ENCODE measurements at places on chromosomes 5 and 9.

- no peak for DNase-seq
These were observed 2.8 kb upstream of the SLC25A2 start for GRCh38 chr5:141306630-141307029.

GRCh38 chr5:115418788-115419187 lies 122.3 kb upstream of the CCDC112 start:
- DNase-seq, result no peak

GRCh38 chr9:89038382-89039103 lies 47.3 kb downstream of the S1PR3 start:
- DNase-seq, result no peak

DNA sequence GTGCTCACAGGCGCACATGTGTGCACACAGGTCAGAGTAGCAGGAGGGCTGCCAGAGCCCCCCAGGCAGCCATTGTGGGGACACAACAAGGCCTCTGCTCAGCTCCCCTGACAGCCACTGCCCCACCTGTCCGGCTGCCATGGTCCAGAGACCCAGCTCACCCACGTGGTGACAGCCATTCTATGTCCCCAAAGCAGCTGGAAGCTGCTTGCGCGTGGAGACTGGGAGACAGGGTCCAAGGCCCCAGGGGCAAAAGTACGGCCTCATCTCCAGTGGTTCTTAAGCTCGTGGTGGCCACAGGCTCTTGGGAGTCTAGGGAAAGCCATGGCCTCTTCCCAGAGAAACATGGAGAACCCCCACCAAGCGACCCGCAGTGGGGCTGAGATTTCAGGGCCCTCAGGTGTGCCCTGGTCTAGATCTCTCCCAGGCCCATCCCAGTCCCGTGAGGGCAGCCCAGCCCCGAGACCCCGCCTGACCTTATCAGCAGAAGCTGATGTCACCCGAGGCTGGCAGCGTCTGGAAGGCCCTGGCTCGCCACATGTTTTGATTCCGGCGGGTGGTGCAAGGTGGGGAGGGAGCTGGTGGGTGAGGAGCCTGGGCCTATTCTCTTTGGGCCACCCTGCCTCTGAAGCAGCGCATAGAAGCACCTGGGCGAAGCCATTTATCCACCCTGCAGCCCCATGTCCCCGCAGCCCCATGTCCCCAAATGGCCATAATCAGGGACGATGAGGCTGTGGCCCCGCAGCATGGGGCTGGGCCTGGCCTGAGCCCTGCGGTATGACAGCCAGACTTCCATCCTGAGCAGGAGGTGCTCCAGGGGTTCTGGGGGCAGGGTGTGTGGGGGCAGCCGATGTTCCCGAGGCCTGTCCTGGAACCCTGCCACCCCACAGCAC lies 31.7 kb downstream of the GLT6D1 start:
- DNase-seq, result no peak

GRCh38 chr5:35561396-35561795 lies 56.3 kb upstream of the SPEF2 start:
- no peak for DNase-seq

DNA sequence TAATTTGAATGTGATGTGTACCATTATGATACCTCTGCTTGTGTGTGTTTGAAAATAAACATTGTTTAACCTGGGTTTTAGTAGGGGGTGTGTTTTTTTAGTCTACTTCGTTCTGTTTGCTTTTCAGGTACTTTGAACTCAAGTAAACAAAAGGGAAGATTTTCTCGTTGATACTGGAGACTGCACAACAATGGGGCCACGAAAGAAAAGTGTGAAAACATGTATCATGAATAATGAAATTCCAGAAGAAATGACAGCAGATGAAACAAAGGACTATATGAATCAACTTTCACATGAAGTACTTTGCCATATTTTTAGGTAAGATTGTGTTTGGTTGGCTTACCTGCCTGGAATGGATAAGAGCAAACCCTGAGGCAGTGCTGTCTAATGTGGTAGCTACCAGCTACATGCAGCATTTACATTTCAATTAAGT lies 10.8 kb downstream of the FBXO38 start:
- DNase-seq, result no peak

- no peak for DNase-seq
These were observed 107.5 kb downstream of the CDH18 start for GRCh38 chr5:19880458-19880857.

DNA sequence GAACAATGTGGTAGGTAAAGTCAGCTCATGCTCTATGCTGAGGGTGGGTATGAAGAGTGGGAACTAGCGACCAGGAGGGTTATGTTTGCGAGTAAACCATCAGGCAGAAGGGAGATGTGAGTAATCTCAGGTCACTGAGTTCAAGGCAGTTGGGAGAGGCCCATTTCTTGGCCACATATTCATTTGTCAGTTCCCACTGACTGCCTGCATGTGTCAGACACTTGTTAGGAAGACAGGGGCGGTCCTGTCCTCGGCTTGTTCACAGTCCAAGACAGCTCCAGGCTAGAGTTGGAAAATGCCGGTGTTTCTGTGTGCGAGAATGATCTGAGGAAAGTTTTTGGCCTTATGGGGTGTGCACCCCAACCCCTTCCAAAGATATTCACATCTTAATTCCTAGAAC lies 48.6 kb upstream of the GDNF start:
- no peak for DNase-seq

GRCh38 chr5:158792976-158793375 lies 306.7 kb downstream of the EBF1 start:
- no peak for DNase-seq

GRCh38 chr5:178434851-178435250 lies 155.3 kb downstream of the COL23A1 start:
- DNase-seq, result no peak

DNA sequence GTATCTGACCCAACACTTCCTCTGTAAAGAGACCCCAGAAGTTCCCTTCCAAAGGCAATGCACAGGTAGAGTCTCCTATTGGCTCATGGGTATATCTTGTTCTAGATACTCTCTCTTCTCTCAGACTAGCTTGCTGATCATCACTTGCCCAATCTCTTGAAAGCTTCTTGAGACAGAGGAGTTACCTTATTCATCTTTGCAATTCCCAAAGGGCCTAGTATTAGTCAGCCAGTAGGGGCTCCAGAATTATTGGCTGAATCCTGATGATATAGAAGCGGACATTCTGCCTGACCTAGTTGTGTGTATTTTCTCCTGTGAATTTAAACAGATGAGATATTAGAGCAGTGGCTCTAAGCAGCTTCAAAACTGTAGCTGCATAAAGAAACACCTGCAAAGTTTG lies 304.0 kb upstream of the KLF4 start:
- DNase-seq, result no peak

GRCh38 chr5:95027151-95027721 lies 257.7 kb downstream of the MCTP1 start:
- peak; percentile 58 for DNase-seq

DNA sequence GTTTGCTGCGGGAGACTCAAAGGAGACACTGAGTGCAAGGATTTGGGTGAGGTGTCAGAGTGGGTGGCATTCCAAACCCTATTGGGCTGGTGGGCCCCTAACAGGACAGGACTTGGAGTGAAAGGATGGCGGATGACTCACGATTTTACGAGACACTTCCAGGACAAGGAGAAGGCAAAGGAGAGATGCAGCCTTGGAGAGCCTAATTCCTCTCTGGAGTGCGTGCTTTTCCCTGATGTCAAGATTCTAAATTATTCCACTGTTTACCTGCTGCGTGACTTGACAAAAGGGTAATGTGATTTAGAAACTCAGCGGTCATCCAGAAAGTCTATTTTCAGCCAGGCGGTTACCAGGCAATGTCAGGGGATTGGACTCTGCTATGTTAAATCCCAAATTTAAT lies 41.6 kb upstream of the CD180 start:
- DNase-seq, result no peak
